ENCODE measurements at places on chromosomes 16 and 17.

DNA sequence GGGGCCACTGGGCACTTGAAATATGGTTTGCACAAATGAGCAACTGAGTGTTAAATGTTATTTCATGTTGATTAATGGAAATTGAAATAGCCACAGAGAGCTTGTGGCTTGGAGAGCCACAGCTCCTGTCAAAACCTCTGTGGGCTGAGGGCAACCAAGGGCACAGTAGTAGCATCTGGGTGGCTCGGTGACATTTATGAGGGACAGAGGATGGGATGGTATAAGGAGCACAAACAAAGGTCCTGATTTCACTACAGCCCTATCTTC is 215.9 kb downstream of the SOX9 start:
- DNase-seq: no peak

DNA sequence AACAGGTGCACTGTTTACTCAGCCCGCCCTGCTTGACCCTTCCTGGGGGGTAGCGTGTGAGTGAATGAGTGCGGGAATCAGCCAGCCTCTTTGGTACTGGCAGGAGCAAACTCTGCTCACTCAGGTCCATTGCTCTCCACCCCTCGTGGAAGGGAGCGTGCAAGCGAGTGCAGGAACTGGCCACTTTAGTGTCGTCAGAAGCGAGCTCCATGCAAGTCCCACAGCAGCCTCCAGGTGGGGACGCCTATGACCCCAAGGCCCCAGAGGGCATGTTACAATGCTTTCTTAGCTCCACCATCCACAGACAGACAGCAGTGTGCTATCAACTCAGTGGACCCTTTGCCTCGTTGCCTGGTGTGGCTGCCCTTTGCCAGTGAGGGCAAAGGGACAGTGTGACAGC is 1025.1 kb upstream of the CDH8 start:
- DNase-seq: no peak

DNA sequence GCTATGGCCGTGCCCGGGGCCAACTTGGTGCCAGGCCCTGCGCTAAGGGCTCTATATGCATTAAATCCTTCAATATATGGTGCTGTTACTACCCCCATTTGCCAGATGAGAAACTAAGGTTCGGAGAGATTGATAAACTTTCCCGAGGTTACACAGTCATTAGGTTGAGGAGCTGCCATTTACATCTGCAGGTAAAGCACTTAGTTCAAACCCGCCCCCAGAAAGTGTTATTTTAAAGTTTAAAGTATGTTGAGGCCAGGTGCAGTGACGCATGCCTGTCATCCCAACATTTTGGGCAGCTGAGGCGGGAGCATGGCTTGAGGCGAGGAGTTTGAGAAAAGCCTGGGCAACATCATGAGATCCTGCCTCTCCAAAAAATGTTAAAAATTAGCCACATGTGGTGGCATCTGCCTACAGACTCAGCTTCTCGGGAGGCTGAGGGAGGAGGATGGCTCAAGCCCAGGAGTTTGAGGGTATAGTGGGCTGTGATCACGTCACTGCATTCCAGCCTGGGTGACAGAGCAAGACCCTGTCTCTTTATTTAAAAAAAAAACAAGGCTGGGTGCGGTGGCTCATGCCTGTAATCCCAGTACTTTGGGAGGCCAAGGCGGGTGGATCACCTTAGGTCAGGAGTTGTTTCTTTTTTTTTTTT is 264.7 kb downstream of the PARN start:
- DNase-seq: no peak

- DNase-seq: no peak
Observed at GRCh38 chr16:50516890-50517289, 31.3 kb upstream of the NKD1 start.

GRCh38 chr17:12994341-12995074 is 23.3 kb downstream of the ELAC2 start:
- no peak for DNase-seq

DNA sequence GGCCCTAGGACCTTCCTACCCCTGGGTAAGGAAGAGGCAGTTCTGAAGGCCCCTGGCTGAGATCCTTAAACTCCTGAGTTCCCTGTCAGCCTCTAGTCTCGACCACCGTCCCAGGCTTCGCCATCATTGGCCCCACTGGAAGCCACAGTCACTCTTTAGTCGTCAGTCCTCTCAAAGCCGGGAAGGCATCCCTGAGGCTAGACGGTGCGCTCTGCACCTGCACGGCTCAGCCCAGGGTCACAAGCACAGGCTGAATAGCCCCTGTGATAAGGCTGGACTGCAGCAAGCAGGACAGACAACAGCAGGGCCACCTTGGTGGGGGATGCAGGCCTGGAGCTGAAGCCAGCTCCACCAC is 3.3 kb upstream of the HEXIM1 start:
- no peak for DNase-seq

GRCh38 chr16:57244463-57244766 is 644 bp upstream of the ARL2BP start:
- DNase-seq: no peak

- no peak for DNase-seq
Observed at GRCh38 chr16:20930365-20930690, 29.8 kb downstream of the LYRM1 start.

DNA sequence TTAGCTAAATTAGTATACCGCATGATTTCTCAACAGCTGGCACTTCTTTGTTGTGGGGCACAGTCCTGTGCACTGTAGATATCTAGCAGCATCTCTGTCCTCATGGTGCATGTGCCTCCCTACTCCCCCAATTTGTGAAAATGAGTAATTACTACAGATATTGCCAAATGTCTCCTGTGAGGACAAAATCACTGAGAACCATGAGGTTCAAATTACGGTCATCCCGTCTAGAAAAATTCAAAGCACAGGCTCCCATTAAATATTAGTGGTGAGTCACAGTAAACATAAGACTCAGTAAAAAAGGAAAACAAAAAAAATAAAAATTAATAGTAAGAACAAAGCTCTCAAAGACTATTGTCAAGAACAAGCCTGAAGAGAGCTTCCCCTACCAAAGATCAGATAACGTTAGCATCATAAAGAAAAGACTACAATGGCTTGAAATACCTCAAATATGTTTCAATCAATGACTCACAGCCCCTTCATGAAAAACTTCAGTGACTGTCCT is 57.8 kb downstream of the STH start:
- no peak for DNase-seq

DNA sequence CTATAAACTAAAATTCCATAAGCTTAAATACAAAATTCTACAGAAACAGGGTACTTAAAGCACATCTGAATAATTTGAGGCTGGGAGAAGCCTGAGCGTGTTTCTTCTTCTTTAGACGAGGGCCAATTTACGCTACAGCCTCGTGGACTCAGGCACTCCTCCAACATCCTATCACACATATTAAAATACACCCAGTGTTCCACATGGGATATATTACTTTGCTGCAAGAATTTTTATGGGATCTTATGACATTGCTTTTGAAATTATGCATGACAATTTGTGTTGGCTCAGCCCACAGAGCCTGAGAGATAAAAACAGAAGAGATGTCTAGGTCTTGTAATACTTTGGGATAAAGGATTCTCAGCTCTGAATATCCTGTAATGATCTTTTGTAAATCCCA is 3.5 kb upstream of the TANGO6 start:
- DNase-seq: no peak

DNA sequence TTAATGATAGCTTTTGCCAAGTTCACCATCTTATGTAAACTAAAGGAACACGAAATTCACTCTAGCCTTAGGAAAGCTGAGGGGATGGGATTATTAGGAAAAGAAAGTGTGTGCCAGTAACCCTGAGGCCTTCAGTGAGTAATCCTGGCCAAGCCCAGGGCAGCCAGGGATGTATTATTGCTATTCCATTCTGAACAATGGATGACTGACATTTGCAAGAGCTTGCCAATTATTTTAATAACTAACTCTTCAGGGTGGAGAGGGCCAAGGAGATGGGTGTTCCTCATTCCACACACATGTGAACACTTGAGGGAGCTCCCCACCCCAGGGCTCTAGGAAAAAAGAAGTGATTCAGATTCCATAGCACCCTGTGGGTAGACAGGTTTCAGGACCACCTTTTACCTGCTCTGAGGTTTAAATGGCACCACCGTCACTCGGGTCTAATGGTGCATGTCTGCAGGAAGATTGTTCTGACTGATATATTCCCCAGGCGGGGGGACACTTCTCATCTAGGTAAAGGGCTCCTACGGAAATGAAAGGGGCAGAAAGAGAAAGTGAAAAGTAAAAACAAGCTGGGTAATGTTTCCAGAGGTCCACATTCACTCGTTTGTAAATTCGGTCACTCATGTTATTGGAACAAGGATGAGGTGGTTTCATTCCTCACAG is 41.5 kb downstream of the TK2 start:
- no peak for DNase-seq

DNA sequence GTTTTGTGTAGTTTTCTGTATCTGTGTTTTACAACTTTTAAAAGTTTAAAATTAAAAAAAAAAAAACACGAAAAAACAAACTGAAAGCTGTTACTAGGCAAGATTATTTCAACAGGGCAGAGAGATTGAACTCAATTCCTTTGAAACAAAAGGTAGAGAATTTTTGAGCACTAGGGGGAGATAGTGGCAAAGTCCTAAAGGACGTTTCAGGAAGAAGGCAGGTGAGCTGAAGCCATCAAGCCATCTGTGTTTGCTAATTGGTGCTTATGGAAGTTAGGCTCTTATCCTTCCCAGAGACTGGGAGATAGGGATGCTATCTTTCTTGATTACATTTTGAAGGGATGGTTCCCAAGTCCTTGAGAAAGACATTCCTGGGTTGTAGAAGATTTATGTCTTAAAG is 70.6 kb upstream of the CLEC3A start:
- DNase-seq: no peak

- DNase-seq: peak; percentile 10
Observed at GRCh38 chr17:58172369-58173071, 5.7 kb downstream of the OR4D2 start.

- no peak for DNase-seq
Observed at GRCh38 chr16:29978081-29978480, 4.4 kb downstream of the TAOK2 start.

DNA sequence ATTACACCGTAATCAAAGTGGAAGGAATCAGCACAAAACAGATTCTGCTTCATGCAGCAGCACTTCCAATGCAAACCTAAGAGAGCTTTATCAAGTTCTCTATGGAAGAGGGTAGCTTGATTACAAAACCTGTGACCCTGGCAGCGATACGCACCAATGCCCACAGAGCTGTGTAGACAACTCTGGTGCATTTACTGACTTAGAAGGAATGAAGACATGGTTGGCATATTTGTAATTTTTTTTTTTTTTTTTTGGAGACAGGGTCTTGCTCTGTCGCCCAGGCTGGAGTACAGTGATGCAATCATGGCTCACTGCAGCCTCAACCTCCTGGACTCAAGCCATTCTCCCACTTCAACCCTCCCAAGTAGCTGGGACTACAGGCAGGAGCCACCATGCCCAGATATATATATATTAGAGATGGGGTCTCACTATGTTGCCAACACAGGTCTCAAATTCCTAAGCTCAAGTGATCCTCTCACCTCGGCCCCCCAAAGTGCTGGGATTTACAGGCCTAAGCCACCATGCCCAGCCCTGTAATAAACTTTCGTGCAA is 49.4 kb downstream of the XPO6 start:
- no peak for DNase-seq

DNA sequence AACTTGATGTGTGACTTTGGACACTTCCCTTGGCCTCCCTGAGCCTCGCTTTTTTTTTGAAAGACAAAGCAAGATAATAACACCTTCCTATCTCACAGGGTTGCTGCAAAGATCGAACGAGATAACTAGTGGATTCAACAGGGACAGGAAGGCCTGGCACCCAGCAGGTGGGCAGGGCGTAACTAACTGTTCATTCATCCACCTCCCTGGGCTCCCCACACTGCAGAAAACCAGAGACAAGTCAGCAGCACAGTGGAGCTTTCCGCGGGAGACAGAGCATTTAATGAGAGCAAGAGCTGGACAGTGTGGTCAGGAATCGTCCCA is 28.7 kb downstream of the SLC13A5 start:
- no peak for DNase-seq

DNA sequence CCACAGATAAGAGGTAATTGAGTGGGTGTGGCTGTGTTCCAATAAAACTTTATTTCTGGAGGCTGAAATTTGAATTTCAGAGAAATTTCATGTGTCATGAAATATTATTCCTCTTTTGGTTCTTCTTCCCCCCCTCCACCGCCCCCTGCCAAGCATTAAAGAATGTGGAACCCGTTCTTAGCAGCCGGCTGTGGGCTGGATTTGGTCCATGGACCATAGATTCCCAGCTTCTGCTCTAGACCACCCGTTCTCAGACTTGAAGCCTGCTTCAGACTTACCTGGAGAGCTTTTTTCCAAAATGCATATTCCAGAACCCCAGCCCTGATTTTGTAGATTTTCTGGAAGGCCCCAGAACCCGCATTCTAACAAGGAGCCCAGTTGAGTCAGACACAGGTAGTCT is 15.1 kb upstream of the LASP1NB start:
- DNase-seq: no peak

- DNase-seq: no peak
Observed at GRCh38 chr17:38334480-38335364, 9.0 kb downstream of the GPR179 start.

GRCh38 chr17:49705254-49705653 is 2.5 kb downstream of the SLC35B1 start:
- no peak for DNase-seq

- DNase-seq: no peak
Observed at GRCh38 chr17:16258901-16259300, 41.9 kb downstream of the PIGL start.

- no peak for DNase-seq
Observed at GRCh38 chr16:73011926-73012325, 36.0 kb downstream of the ZFHX3 start.

DNA sequence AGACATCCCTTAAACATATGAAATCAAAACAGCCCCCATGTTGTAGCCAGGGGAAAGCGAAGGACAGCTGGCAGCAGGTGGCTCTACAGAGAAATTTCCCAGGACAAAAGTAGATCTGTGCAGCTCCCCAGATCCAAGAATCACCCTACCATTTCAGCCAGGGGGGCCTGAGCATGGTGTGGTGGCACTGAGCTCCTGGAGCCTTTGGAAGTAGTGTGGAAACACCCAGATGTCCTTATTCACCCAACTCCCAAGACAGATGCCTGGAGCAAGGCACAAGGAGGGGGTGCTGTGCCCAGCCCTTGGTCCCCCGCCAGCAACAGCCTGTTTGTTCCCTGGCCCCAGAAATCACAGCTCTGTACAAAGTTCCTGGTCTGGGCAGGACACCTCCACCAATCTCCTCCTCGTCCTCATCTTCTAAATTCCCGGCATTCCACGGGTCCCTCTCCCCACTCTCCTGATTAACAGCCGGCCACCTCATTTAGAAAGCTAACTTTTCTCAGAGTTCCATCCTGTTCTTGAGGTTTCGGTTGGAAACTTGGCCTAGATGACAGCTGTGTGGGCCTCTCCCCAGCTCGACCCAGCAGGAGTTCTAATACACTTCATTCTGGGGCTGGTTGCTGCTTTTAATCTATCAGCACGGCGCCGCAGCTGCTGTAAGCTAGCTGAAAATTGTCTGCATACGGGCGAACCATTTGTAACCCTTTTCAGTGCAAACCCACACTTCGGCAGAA is 191.1 kb downstream of the C16orf78 start:
- no peak for DNase-seq

All from stimulated activated CD4-positive, alpha-beta T cell treated with anti-CD3 and anti-CD28 coated beads, TNF-alpha, amount 100 ng/mL, for 1 hour (primary cell).